ENCODE measurements at places on chromosomes 2 and 18.

DNA sequence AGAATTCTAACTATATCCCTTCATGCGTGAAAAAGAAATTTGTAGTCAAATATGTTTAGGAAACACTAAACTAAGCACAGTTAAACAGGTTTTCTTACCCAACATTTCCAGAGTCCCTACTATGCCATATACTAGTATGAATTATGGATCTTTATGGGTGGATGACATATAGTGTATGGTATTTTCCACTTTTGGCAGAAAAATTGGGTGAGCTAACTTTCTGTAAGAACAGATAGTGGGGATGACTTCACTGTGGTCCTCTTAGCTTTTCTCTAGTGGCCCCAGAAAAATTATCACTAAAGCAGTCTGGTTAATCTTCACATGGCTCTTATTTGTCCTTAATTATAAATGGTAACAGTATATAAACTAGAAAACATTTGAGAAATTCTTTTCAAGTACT, 240.0 kb upstream of the GULP1 start:
- DNase-seq = no peak

- no peak for DNase-seq
Measured at GRCh38 chr18:12162786-12163185, 69.1 kb downstream of the ANKRD62 start.

DNA sequence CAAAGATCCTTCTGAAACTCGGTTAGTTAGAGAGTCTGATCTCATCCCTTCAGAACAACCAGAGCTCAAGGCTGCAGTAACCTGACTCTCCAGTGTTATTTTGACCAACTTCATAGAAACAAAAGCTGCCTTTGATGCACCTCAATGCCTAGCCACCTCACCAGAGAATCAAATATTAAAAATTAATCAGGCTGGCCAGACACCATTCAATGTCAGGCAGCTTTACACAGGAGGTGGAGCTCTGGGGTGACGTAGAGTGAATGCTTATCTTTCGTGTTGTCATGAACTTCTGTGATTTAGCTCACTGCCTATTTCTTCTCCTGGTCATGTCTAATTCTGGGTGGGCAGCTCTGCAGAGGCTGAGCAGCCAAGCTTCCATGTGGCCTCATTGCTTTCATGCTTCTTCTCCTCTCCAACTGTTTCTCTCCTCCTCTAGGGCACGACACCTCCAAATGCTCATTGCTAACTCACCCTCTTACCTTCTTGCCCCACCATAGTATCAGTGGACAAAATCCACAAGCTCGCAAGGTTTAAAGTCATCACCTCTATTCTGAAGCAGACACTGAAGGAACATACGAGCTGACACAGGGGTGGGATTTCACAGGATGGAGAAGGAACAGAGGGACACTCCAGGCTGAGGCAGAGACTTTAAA, 39.4 kb downstream of the AAK1 start:
- no peak for DNase-seq

- peak; percentile 78 for DNase-seq
Measured at GRCh38 chr2:20617081-20617575, 33.8 kb downstream of the HS1BP3 start.

DNA sequence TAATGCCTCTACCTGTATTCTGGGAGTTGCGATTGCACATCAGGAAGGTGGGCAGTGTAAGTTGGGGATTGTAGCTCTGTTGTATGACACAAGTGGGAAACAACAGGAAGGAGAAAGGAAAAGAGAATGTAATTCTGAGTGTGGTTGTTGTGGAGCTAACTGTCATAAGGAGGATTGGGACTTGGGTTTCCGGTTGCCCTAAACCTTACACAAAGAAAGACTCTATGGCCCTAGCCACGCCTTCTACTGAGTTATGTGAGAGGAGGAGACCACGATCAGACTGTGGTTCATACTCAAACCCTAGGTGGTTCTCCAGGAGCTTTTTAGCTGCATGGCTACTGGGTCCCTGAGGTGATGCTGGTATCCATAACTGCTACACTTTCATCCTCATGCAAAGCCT, 86.5 kb downstream of the TANC1 start:
- no peak for DNase-seq

Data from H9 (cell line).